ENCODE measurements at places on chromosomes 13 and 19. TPM values are rescaled to one million over a fixed set of nuclear protein-coding genes. Genes with fewer than 3 reads are reported as not detected.

DNA sequence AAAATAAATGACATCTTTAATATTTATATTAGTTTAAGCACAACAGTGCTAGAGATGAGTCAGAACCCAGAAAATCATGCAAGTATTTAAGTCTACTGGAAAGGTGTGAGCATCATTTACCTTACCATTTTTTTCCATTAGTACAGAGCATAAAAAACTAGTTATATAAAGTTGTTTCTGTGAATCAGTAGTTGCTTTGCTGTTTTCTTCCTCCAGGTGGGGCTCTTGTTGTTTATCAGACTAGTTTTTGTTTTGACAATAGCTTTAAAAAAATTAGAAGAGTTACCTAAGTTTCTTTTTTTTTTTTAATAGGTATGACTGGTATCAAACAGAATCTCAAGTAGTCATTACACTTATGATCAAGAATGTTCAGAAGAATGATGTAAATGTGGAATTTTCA, 12.7 kb downstream of the SUGT1 start:
- H3K4me3 ChIP-seq, result no peak overlapping the region
- no peaks in the 10 kb centered on the region for H3K4me1 ChIP-seq
- H3K36me3 ChIP-seq, result no peaks in the 10 kb centered on the region
- no peak for DNase-seq

EFNB2 gene
- 15.7 TPM for total RNA-seq

GRCh38 chr19:47097396-47098201, 16.0 kb downstream of the ZC3H4 start:
- peak overlapping the region; percentile 55 for H3K4me3 ChIP-seq
- H3K4me1 ChIP-seq, result peaks cover 6% of the 10 kb centered on the region
- no peaks in the 10 kb centered on the region for H3K36me3 ChIP-seq
- peak overlapping the region; percentile 98 for H3K27ac ChIP-seq

DNA sequence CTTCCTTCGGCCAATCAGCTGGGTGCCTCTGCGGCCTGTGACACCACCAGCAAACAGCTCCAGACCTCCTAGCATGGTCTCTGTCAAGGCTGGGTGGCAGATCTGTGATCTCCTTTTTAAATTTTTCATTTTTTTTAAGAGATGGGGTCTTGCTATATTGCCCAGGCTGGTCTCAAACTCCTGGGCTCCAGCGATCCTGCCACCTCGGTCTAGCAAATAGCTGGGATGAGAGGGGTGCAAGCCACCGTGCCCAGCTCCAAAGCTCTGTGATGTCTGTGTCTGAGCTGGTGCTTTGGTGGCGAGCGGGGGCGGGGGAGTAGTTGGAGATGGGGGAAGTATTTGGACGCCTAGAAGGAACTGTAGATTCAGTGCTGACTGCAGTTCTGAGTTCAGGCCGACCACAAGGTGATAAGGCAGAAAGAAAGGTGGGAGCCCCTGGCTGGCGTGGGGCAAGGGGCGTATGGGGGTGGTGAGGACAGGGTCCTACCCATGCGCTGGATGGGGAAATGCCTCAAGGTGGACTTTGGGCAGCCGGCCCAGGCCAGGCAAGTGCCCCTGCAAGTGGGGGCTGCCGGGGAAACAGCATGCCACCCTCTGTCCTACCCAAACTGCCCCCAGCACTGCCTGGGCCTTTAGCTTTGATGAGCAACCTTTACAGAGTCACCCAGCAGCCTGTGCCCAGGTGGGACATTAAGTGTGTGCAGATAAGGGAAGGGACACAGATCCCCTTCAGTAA, 5.5 kb downstream of the DPP9 start:
- H3K36me3 ChIP-seq, result no peaks in the 10 kb centered on the region
- DNase-seq, result no peak
- H3K4me1 ChIP-seq, result peaks cover 18% of the 10 kb centered on the region
- no peak overlapping the region for H3K4me3 ChIP-seq
- peak overlapping the region; percentile 61 for H3K27ac ChIP-seq
- H3K27me3 ChIP-seq, result no peaks in the 10 kb centered on the region

DNA sequence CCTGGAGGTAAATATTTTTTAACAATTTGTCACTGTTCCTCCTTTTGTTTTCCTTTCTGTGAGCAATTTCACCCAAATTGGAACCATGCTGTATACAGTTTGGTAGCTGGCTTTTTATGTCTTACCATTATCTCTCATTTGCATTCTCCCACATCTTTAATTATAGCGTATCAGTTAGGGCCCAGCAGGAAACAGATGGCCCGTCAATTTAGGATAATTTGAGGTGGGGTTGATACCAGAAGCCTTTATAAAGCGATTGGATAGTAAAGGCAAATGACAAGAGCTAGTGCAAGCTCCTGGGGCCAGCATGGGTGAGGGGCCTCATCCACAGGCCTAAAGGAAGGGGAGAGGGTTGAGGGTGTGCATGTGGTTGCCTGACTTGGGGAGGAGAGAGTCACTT, 3.8 kb upstream of the IFNL4 start:
- no peak overlapping the region for H3K27ac ChIP-seq
- no peaks in the 10 kb centered on the region for H3K4me1 ChIP-seq
- no peaks in the 10 kb centered on the region for H3K36me3 ChIP-seq
- H3K4me3 ChIP-seq, result no peak overlapping the region
- no peak for DNase-seq

POSTN gene
- total RNA-seq, result 30.8 TPM

DNA sequence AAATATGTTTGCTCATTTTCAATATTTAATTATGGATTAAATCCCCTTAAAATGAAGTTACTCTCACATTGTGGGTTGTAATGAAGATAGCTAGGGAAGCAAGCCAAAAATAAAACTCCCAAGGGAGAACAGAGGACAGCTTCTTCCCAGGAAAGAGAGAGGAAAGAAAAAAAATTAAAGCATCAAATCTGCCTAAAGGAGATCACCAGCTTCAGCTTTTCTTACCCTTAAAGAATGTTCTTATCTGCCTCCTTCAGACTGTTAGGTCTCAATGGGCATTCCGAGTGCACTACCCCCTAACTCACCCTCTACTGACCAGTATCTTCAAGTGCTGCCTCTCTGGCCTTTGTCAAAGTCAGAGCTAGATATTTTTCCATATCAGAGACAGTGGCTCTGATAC, 55.2 kb downstream of the XPO4 start:
- no peaks in the 10 kb centered on the region for H3K4me1 ChIP-seq
- H3K4me3 ChIP-seq, result no peak overlapping the region
- DNase-seq, result no peak
- no peak overlapping the region for H3K27ac ChIP-seq

CYP4F2 gene
- total RNA-seq, result not detected

DNA sequence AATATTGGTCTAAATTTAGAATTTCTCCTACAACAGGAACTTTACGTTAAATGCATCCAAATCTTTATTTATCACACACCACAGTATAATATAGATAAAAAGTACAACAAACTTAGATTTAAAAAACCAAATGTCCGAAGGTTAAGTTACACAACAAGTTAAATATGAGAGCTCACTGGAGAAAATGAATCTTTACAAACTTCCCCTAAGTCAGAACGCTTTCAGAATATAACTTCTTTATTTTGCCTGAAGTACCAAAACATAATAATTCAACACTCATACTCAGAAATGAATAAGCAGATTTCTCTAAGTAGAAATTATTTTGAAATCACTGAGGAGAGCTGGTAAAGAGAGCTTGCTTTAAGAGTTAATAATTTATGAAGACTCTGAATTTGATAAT, 33.8 kb downstream of the TSC22D1 start:
- DNase-seq, result no peak
- H3K27me3 ChIP-seq, result no peaks in the 10 kb centered on the region
- H3K36me3 ChIP-seq, result no peaks in the 10 kb centered on the region

All from breast epithelium (tissue), 4 donors.